ENCODE measurements at places on chromosomes 5 and 9.

- no peak for DNase-seq
These were observed 84.3 kb upstream of the CACNA1B start for GRCh38 chr9:137793196-137793841.

- no peak for DNase-seq
These were observed 514 bp downstream of the SOHLH1 start for GRCh38 chr9:135698767-135699166.

- no peak for DNase-seq
These were observed 598.1 kb downstream of the DNAH5 start for GRCh38 chr5:13346401-13346800.

GRCh38 chr5:40584054-40584453, 95.7 kb upstream of the PTGER4 start:
- no peak for DNase-seq

- no peak for DNase-seq
These were observed 69.0 kb upstream of the FST start for GRCh38 chr5:53411388-53411787.

- DNase-seq = no peak
These were observed 219.3 kb downstream of the CEMIP2 start for GRCh38 chr9:71549023-71549422.

DNA sequence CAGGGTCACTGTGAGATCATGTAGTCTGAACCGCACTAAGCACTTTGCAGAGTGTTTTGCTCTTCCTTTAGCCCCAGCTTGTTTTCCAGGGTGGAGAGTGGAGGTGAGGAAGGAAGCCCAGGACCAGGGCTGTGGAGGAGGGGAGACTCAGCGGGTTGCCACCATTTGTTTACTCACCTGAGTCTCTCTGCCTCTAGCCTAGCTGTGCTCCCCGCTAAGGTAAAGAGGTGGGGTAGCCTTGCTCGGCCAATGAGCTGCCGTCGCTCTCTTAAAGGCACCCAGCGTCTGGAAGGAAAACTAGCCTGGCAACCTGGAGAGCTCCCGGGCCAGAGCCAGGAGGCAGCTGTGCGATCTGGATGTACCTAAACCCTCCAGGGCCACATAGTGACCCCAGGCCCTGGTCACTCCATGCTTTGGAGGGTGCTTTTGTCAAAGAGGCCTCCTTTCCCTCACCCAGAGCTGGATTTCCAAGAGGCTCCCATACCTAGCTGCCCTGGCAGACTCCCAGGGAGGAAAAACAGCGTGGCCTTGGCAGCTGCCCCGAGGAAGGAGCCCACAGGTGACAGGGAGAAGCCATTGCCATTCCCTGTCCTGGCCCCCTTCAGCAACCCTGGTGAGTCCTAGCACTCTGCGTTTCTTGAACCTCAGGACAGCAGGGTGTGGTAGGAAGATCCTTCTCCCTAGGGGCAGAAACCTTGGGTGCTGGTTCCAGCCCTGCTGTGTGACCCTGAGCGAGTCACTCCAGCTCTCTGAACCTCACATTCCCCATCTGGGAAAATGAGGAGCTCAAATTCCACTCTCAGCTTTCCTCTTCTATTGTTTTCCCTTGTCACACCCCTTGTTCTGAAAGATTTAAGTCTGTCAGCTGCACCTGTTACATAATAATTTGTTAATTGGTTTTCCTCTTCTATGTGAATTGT, 42.4 kb upstream of the LARP1 start:
- DNase-seq = no peak

DNA sequence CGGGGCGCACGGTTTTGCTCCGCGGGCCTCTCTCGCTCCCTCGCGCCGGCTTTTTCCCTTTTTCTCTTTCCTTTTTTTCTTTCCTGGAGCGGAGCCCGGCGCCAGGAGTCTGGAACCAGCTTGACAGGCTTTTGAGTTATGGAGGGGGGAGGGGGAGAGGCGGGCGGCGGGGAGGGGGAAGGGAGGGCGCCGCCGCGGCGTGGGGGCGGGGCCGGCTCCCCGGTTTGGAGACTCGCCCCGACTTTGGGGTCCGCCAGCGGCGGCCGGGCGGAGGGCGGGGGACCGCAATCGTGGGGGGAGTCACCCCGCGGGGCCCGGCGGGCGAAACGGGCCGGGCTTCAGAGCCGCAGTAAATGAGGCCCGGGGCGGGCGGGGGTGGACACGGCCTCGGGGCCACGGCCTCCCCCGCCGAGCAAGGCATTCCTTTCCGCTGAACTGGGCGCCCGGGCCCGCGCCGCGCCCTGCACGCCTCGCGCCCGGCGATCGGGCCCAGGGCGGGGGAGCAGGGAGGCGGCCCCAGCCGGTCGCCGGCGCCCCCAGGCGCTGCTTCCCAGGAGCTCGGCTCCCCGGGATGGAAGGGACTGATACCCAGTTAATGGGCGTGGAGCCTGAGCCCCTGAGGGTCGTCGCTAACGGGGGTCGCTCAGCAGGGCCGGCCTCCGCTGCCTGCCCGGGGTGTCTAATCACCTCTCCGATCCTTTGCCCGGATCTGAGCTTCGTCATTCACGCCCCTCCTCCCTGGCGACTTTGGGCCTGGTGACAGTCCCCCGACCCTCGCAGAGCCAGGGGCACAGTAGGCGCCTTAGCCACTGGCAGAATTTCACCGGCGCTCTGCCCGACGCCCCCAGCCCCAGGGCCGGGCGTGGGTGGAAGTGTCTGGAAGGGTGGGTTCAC, 138.1 kb downstream of the C9orf50 start:
- DNase-seq = peak; percentile 38

GRCh38 chr9:130128251-130128650, 44.0 kb upstream of the NCS1 start:
- peak; percentile 88 for DNase-seq

- no peak for DNase-seq
These were observed 44.2 kb downstream of the PWWP2A start for GRCh38 chr5:160075073-160075472.

GRCh38 chr9:93826209-93826608, 128.9 kb downstream of the BARX1 start:
- DNase-seq = peak; percentile 17

DNA sequence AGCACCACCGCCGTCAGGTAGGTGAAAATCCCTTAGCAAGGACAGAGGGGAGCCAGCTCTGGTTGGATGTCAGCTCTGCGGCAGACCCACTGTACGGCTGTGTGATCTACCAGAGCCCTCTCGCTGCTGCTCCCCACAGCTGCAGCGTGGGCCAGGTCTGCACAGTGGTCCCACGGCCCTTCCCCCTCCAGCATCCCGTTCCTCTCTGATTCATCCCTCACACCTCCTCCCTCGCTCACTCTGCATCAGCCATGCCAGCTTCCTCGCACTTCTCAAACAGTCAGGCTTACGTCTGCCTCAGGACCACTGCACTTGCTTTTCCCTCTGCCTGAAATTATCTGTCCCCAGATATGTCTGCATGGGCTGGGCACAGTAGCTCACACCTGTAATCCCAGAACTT, 26.6 kb upstream of the CFAP157 start:
- DNase-seq = no peak

- DNase-seq = no peak
These were observed 117.9 kb downstream of the BNC2 start for GRCh38 chr9:16752601-16753000.

- no peak for DNase-seq
These were observed 117.7 kb upstream of the GNA14 start for GRCh38 chr9:77765781-77766259.

DNA sequence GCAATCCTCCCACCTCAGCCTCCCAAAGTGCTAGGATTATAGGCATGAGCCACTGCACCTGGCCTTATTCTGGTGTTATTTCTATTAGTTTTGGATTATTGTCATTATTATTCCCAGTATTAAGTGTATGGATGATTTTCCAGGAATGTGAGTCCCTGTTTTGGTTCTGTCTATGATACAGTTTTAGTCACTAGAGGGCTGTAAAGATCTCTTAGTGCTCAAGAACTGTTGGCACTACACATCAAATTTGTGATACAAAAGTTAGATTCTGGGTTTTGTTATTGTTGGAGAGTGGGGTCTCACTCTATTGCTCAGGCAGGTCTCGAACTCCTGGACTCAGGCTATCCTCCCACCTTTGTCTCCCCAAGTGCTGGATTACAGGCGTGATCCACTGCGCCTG, 12.1 kb downstream of the CCL28 start:
- no peak for DNase-seq

GRCh38 chr9:98506422-98507054, 202.2 kb downstream of the GABBR2 start:
- no peak for DNase-seq

DNA sequence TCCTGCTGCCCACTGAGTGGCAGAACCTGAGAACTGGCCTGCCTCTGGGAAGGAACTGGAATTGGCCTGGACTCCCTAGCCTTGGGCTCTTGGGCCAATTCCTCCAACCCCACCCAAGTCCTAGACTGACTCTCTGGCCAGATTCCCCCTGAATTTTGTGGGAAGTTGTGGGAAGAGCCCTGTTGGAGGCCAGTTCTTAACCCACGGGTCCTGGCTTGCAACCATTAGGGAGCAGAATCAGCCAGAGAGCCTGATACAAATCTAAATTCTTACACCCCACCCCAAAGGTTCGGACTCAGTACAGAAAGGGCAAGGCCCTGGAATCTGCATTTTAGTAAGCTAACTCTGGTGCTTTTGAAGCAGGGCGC, 125.3 kb upstream of the SLC25A48 start:
- DNase-seq = no peak

DNA sequence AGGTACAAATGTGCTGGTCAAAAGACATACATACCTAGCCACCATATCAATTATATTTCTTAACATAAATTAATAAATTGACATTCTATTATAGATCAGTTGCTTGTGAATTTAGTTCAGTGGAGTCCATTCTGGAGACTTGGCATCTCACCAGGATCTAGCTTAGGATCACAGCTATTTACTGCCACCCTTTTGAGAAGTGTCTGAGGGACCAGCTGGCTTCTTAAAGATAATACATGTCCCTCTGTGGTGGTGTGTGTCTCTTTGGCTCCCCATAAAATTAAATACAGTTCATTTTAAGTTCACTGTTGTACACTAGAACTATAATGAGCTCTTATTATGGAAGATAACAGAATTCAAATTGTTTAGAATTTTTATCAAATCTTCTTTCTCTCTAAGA, 290.7 kb downstream of the PRELID2 start:
- DNase-seq = no peak

GRCh38 chr9:16367605-16368231, 502.8 kb downstream of the BNC2 start:
- no peak for DNase-seq

DNA sequence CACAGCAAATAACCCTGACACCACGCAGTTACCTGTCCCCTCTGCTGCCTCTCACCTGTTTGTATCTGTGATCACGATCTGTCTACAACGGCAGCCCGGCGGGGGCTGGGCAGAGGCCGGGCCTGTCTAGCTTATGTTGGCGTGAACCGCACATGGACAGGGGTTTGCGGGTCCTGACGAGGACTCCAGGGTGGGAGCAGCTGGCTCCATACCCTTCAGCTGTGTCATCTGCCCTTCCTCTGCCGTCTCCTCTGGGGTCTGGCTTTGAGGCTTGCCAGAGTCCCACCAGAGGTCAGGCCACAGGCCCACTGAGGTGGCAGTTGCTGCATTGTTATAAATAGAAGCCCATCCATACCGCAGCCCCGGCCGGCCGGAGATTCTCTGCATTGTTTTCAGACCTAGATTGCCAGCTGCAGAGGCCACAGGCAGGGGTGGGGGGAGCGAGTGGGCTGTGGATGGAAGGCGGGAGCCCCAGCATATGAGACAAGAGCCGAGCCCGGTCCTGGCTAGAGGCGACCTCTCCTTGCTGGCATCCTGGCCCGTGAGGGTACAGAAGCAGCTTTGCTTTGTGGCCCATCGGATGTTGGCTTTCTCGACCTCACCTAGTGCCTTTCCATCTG, 37.8 kb downstream of the FAM78A start:
- no peak for DNase-seq

DNA sequence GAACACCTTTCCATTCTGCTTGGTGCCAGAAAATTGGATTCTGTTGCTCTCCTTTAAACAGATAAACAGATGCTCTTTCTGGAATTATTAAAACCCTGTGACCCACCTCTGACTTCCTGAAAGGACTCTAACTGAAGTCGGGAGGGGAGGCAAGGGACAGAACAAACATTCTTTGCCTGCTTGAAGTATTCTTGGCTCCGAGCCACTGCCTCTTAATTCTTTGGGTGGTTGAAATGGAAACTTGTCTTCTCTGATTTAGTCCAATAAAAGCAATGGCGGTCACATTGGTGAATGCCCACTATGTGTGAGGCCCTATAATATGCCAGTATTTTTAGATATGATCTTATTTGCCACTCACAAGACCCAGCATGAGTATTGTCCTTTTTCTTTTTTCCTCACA, 236.8 kb downstream of the SLIT3 start:
- DNase-seq = no peak

DNA sequence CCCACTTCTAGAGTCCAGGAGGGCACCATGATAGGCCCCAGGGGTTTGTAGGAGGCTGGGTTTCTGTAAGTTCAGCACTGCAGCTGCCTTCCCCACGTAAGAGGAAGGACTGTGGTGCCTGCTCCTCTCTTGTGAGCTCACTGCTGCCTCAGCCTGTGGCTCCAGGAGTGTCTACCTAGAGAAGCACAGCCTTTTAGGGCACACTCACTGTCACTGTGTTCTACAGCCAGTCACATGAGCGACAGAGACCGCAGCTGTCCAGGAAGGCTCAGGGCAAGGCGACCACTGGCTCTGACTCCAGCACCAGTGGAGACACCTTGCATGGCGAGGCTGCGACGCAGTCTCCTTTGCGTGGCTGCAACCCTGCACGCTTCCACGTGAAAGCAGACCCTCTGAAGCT, 72.8 kb downstream of the OTULIN start:
- DNase-seq = no peak

DNA sequence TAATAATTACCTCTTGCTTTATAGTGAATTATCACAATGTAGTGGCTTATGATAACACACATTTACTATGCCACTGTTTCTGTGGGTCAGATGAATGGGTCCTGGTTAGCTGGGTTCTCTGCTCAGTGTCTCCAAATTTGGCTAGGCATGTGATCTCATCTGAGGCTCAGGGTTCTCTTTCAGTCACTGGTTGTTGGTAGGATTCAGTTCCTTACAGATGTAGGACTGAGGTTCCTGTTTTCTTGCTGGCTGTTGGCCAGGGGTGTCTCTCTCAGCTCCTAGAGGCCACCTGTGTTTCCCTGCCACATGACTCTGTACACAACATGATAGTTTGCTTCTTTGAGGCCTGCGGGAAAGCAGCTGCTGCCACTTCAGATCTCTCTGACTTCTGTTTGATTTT, 7.1 kb downstream of the NFX1 start:
- DNase-seq = no peak

- DNase-seq = no peak
These were observed 55.2 kb upstream of the ACTBL2 start for GRCh38 chr5:57537811-57538210.

DNA sequence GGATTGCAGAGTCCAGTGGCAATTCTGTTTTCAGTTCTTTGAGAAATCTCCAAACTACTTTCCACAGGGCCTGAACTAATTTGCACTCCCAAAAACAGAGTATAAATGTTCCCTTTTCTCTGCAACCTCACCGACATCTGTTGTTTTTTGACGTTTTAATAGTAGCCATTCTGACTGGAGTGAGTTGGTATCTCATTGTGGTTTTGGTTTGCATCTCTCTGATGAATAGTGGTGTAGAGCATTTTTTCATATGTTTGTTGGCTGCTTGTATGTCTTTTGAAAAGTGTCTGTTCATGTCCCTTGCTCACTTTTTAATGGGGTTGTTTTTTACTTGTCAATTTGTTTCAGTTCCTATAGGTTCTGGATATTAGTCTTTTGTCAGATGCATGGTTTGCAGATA, 72.6 kb downstream of the PALM2AKAP2 start:
- DNase-seq = no peak
